ENCODE measurements at places on chromosomes 1 and 21. TPM values are rescaled to one million over a fixed set of nuclear protein-coding genes. Genes with fewer than 3 reads are reported as not detected.

Gene PGLYRP4
- not detected for total RNA-seq

- DNase-seq: no peak
Measured at GRCh38 chr1:84402501-84402900, 4.2 kb downstream of the DNASE2B start.

Gene SLC19A2
- total RNA-seq: 4.9 TPM

DNA sequence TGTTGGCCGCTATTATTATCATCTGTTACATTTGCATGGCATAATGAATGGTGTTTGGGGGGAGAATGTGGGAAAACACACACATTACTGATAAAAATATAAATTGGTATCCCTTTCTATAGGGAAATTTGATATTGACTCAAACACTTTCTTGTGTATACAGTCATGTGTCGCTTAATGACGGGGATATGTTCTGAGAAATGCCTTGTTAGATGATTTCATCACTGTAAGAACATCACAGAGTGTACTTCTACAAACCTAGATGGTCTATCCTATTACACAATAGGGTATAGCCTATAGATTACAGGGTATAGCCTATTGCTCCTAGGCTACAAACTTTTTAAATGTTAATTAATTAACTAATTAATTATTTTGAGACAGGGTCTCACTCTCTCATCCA, 67.2 kb upstream of the B3GALNT2 start:
- DNase-seq: no peak

Gene DCST1
- total RNA-seq: not detected

GRCh38 chr1:92404661-92405060, 82.1 kb downstream of the GFI1 start:
- DNase-seq: no peak

Gene ZMYM1
- 14.3 TPM for total RNA-seq

- no peak for DNase-seq
Measured at GRCh38 chr1:54305906-54306514, 100.2 kb downstream of the SSBP3 start.

GRCh38 chr1:216626394-216627067, 96.7 kb downstream of the ESRRG start:
- no peak for DNase-seq

DNA sequence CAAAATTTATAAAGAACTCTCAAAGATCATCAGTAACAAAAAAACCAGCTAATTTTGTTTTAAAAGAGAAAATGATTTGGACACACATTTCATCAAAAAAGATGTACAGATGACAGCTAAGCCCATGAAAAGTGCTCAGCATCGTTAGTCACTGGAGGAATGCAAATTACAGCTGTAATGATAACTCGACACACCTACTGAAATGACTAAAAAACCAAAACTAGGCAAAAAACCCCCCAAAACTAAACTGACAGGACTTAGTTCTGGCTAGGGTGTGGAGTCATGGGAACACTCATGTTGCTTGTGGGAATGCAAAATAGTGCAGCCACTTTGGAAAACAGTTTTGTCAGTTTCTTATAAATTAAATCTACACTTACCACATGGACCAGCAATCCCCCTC, 59.5 kb downstream of the CNIH3 start:
- DNase-seq: no peak

DNA sequence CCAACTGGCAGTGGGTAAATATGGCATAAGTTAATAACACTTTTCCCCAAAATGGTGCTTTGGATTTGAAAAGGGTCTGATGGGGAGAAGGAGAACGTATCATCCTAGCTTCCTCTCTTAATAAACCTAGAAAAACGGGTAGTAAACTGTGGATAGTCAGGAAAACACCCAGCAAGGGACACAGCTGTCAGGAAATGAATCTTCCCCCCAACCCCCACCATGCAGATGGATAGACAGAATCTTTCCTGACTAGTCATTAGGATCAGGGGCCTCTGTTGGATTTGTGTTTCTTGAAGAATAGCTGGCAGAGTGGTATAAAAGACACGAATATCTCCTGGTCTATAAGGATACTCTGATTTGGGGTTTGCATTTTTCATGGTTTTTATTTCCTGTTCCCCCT, 22.5 kb upstream of the LAX1 start:
- no peak for DNase-seq

DNA sequence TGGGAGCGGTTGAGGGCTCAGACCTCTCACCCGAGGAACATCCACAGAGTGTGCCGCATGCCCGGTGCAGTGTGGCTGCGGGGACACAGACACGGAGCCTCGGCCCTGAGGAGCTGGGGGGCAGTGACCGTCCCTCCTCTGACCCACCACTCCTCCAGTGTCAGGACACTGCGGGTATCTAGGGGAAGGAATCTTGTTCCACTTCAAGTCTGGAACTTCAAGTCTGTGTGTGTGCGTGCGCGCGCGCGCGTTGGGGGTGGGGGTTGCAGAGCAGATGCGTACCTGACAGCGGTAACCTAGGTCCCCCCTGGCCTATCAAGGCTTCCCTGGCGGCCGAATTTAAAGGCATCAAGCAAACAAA, 17.3 kb downstream of the PCSK9 start:
- no peak for DNase-seq

DNA sequence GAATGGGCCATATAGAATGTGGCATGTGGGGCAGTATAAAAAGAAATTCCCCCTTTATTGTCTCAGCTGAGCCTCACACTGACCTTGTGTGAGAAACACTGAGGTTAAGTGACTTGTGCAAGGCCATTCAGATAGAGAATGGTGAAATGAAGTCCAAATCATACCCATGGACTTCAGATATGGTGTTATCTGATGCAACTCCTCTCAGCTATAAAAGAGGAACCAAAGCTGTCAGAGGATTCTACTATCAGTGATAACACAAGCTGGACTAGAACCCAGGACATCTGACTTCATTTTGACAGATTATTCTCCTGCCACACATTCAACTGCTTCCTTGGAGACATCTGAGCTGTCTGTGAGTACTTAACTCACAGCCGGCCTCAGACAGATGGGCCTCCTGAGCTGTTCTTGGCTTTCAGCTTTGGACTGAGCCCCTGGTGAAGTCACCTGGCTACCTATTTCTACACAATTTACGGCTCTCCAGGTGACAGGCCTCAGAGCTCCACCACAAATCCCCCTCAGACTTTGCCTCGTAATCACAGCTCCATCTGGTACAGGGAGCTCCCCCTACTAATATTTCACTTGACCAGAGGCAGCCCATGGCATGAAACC, 104.6 kb downstream of the PLXNA2 start:
- no peak for DNase-seq

DNA sequence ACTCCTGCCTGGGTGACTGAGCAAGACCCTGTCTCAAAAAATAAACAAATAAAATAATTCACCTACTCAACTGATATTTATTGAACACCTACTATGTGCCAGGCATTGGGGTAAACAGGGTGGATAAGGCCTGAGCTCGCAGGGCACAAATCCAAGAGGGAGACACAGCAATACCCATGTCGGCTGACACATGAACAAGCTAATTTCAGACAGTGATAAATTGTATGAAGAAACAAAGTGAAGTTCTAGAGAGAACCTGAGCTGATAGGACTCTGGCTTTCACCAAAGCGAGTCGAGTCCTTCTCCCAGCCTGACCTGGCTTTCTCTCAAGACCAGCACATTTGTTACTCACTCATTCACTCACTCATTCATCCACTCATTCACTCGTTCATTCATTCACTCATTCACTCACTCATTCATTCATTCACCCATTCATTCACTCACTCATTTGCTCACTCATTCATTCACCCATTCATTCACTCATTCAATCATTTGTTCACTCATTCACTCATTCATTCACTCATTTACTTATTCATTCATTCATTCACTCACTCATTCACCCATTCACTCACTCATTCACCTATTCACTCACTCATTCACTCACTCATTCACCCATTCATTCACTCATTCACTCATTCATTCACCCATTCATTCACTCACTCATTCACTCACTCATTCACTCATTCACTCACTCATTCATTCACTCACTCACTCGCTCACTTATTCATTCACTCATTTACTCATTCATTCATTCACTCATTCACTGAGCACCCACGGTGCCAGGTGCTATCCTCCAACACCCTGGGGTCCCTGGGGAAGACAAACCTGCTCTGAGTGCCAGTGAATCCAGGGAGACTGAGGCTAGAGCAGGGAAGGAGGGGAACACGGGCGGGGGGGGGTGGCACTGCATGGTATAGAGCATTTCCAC, 37.4 kb upstream of the CASZ1 start:
- no peak for DNase-seq
